ENCODE measurements at places on chromosomes 5 and 9. TPM values are rescaled to one million over a fixed set of nuclear protein-coding genes. Genes with fewer than 3 reads are reported as not detected.

LCP2 gene
- not detected for total RNA-seq

MACIR gene
- 8.4 TPM for total RNA-seq

ANKRD55 gene
- total RNA-seq: not detected

LHX3 gene
- total RNA-seq: not detected

HTR4 gene
- not detected for total RNA-seq

CCDC183 gene
- 0.42 TPM for total RNA-seq

GGTA1 gene
- total RNA-seq: 0.14 TPM
